Stimulated activated CD4-positive, alpha-beta T cell treated with anti-CD3 and anti-CD28 coated beads, Interleukin-2, amount 100 ng/mL, for 48 hours (primary cell): ENCODE measurements at places on chromosomes 3 and 15.

DNA sequence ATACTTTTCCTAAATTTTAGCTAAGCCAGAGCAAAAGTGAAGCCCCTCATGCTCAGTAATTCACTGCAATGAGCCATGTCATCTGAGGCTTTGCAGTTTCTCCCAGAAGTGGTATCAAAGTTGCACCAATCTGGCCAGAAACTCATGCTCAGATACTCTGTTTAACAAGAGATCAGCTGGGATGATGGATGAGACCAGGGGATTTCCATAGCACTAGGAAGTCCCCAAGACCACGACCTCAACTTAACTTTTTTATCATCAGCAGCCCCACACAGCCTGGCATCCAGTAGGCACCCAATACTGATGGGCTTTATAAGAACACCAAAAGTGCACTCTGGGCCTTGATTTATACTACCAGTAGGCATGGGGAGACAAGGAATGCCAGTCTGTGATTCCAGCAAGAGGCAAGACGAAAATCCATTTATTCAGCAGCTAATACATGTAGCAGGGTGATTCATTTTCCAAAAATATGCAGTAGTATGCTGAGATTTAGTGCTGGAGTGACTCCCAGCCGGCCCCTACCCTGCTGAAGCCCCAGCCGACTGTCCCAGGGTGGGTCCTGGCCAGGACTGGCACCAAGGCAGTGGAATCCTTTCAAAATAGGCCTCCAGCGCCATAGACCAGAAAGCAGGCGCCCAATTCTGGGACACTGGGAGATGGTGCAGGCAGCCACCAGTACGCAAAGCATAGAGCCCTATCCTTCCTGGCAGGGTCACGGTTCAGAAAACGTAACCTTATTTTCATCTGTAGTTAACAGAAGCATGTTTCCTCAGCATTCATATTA lies 612 bp upstream of the LDHAL6B start:
- no peak for DNase-seq

DNA sequence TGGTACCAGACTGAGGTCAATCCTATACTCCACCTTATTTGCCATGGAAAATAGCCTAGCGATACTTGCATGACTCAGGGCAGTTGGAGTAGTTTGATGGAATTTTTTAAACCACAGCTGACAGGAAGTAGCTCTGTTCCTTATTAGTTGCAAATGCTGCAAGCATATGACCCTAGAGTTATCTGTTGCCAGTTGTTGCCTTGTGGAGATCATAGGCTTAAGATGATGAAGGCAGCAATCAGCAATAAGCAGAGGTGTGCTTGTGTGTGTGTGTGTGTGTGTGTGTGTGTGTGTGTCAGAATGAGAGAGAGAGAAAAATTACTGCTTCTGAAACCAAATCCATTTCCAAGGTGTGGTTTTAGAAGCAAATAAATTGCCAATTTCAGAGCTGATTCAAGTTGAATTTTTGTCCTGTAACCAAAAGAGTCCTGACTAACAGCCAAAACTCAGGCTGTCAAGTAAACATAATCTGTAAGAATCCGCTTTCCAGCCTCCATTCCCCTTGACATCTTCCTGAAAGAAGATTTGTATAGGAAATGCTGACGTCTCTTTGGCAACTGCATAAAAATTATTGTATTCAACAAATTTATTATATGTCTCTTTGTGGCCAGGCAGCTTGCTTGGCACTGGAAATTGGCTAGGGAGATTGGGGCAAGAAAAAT lies 141.2 kb downstream of the SERPINI1 start:
- DNase-seq: no peak

GRCh38 chr3:71184252-71184651 lies 399.3 kb downstream of the FOXP1 start:
- no peak for DNase-seq

DNA sequence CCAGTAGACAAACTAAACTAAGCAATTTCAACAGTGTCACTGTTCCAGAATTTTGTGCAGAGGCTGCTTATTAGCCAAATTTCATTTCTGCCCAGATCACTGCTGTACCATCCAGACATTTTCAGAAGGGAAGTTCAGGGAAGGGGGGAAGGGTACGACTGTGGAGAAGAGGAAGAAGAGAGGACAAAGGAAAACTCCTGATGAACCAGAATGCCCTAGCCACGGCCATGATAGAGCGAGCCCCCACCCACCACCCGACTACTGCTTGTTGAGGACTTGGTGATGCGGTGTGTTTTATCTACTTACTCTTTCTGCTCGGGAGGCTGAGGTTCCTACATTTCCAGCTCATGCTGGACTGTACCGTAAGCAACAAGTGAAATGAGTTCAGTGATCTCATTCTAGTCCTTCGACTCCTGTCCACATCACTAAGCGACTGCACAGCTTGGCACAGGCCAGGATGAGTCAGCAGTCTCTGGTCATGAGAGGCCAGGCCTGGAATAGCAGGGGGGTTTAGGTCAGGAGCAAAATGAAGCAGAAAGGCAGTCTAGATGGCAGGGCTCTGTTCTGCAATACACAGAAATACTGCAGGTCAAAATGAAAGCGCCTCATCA lies 330.8 kb downstream of the TIGIT start:
- no peak for DNase-seq

DNA sequence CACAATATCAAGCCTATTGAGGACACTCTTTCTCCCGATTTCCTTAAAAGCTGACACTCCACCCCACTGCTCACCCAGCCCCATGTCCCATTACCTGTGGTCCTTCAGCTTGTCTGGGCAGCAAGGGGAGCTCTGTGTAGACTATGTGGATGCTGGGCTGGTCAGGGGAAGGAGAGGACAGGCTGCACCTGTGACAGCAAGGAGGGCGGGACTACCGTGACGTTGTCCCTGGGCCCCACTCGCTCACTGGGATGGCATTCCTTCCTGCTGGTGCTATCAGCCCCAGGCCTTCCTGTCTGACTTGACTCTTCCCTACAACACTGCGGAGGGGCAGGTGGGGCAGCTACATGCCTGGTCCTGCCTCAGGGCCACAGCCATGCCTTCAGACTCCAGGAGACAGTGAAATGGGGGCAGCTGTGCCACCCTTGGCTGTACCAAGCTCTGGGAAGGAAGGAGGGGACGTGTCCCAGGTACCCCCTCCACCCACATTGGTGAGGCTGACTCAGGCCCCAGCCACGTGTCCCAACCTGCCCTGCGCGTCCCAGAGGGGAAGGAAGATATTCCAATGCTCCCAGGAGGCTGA lies at the start of gene TMEM40:
Gene TMEM40 (minus strand): TSS at position 163 of the 583 bp plus-strand sequence. CDS start 9,427 bp downstream, outside the sequence.
- no peak for DNase-seq

GRCh38 chr15:25683911-25684310 lies 179.2 kb downstream of the ATP10A start:
- DNase-seq: no peak

DNA sequence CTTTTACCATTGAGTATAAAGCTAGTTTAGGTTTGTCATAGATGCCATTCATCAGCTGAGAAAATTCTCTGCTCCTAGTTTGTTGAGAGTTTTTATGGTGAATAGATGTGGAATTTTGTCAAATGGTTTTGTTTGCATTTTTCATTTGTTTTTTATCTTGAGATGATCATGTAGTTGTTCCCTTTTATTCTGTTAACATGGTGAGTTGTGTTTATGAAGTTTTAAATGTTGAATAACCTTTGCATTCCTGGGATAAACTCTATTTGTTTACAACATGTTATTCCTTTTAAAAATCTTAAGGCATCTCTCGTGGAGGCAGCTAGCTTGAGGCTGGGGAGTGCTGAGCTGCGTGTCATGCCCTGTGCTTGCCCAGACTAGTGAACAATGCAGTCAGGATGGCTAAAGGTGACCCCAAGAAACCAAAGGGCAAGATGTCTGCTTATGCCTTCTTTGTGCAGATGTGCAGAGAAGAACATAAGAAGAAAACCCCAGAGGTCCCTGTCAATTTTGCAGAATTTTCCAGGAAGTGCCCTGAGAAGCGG lies 48.5 kb downstream of the ANAPC13 start:
- no peak for DNase-seq

- DNase-seq: no peak
Observed at GRCh38 chr3:134638385-134639030, 12.3 kb downstream of the KY start.

DNA sequence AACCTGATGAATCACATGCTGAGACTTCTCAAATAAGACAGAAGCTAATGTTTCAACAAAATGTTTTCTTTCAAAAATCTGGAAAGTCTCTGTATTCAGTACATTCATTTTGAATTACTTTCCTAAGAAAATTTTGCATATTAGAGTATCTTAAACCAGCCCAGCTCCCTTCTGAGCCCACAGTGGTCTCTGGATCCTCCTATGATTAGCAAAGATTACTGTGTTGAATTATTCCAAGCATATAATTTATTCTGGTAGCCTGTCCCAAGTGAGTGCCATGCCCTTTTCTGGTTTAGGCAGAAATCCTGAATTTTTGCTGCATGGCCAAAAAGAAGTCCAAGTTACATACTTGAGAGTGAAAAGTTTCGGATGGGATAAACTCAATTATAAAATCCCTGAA lies 279.0 kb downstream of the CTNNB1 start:
- DNase-seq: no peak

DNA sequence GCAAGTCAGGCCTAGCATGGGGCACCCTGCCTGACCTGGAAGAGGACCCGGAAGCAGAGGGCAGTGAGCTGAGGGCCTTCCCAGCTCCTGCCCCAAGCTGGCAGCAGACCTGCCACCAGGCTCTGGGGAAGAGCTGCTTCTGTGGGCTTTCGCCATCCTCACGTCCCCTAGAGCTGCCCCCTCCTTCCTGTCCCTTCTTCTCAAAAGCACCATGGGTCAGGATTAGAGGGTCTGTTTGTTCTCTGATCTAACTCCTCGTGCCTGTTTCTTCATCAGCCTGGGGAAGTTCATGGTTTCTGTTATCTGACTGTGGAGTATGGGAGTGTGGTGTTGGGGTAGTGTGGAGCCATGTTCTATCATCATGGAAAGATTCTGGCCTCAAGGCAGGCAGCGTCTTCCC lies 58.4 kb upstream of the POLG start:
- DNase-seq: no peak

DNA sequence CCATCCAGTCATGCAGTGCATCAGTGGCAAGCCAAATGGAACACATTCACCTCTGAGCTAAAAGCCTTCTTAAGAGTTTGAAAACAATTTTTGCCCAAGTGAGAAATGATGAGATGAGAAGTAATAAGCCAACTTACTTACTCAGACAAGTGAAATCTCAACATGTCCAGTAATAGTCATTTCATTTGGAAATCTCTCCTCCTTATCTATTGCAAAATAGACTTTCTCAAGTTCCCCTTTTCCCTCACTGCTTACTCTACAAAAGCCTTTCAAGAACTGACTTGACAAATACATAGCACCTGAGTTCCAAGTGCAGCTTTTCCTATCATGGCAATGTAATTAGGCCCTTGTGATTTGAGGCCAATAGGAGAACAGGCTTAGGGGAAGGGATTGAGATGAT lies 282.3 kb downstream of the SLC9A9 start:
- DNase-seq: no peak

DNA sequence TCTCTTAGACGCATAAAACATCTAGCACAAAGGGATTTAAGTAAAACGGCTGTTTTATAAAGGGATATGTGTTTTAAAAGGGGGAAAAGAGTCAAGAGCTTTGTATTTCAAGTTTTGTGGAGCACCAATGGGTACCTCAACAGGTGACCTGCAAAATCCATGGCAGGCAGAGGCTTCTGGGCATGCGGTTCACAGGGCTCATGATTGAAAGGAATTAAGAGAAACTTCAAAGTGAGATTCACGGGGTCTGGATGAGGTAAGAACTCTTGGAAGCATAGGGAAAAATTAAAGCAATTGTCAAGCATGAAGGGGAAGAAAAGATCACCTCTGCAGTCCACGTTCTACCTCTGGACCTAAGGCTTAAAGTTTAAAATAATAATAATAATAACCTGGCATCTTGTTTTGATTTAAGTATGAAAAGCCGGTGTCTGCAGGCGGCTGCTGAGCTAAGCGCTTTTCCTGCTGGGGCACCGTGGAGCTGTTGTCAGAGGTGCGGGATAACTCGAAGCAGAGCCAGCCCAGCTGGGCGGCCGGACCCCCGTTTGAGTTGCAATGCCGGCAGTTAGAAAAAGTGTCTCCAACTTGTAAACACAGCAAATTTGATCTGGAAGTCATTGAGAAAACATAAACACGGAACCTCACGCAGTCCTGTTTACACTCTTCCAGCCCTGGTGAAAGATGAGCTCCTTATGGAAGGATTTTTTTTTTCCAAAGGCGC lies 40.5 kb downstream of the HES1 start:
- DNase-seq: no peak

GRCh38 chr3:74605437-74605836 lies 9.0 kb downstream of the CNTN3 start:
- DNase-seq: no peak

GRCh38 chr3:4838621-4839022 lies 140.6 kb upstream of the BHLHE40 start:
- no peak for DNase-seq

DNA sequence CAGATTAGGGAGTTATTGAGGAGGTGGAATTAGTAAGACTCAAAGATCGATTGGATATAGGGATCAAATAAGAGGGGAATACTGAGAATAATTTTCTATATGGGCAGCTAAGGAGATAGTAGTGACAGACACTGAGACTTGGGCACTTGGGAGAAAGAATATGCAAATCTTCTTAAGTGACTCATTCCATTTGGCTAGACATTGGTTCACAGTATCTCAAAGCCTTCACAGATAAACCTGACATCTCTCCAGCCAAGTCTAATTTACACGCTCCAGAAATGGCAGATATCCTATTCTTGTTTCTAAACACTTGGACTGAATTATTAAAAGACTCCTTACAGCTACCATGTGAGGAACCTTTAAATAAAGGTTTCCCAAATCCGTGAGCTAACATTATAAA lies 104.6 kb upstream of the ADAMTS9 start:
- no peak for DNase-seq

DNA sequence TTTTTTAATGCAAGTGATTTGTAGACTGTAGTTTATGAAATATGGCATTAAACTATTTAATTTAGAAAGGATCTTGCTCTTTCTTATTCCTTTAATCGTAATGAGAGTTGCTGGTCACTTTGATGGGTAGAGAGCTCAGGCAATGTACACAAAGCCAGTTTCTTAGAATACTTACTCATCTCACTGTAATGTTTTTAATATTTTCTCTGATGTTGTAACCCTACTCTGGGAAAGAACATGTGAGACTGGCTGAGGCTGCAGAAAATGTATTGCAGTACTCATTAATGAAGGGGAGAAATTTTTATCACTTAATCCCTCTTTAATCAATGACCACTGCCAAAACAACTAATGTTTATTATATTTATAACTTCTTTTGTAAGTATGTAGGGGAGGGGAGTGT lies 479.4 kb upstream of the KCNMB2 start:
- no peak for DNase-seq

DNA sequence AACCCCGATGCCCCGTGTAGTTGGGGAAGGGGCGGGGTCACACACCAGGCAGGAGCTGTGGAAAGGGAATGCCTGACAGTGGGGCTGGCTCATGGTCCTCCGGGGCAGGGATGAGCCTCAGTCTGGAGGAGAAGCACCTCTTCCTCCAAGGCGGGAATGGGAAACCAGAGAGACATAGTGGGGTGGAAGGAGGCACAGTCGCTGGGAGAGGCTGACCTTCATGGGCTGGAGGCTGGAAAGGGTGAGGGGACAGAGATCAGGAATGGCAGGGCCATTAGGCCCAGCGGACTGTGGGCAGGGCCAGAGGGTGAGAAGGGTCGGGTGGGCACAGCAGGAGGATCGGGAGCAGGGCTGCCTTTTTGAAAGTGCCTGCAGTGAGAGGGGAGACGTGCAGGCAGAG lies 65.8 kb upstream of the LINGO1 start:
- no peak for DNase-seq
